Common myeloid progenitor, CD34-positive (primary cell): ENCODE measurements at places on chromosomes 5 and 9.

GRCh38 chr5:41908374-41909079 lies 4.4 kb downstream of the RIMOC1 start:
- H3K4me3 ChIP-seq: no peak overlapping the region
- peaks cover 18% of the 10 kb centered on the region for H3K4me1 ChIP-seq
- no peak overlapping the region for H3K27ac ChIP-seq
- DNase-seq: no peak
- no peaks in the 10 kb centered on the region for H3K27me3 ChIP-seq
- H3K36me3 ChIP-seq: peaks cover 50% of the 10 kb centered on the region

- H3K36me3 ChIP-seq: no peaks in the 10 kb centered on the region
- no peak for DNase-seq
- H3K4me1 ChIP-seq: no peaks in the 10 kb centered on the region
- H3K27ac ChIP-seq: no peak overlapping the region
Observed at GRCh38 chr5:161085056-161085455, 233.0 kb upstream of the ATP10B start.

GRCh38 chr5:163916376-163916775 lies 411.0 kb downstream of the MAT2B start:
- H3K27ac ChIP-seq: peak overlapping the region; percentile 13
- H3K36me3 ChIP-seq: no peaks in the 10 kb centered on the region
- DNase-seq: peak; percentile 91

DNA sequence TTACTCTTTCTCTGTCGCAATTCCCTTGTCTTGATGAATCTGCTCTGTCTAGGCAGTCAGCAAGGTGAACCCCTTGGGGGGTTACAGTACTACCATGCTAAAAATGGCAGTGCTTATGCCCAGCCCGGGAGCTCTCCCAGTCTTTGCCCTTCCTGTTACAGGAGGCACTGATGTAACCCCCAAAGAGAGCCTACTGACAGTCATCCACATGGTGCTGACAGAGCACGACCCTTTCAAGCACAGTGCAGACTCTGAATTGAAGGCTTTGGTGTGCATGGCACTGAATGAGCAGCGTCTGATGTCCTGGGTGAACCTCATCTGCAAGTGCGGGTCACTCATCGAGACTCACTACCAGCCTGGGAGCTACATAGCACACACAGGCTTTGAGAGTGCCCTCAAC lies 34.5 kb upstream of the SLC36A2 start:
- no peak for DNase-seq
- no peaks in the 10 kb centered on the region for H3K4me1 ChIP-seq
- H3K4me3 ChIP-seq: no peak overlapping the region
- no peaks in the 10 kb centered on the region for H3K36me3 ChIP-seq
- H3K27me3 ChIP-seq: peaks cover 2% of the 10 kb centered on the region

- H3K4me3 ChIP-seq: no peak overlapping the region
- no peaks in the 10 kb centered on the region for H3K4me1 ChIP-seq
- H3K27me3 ChIP-seq: no peaks in the 10 kb centered on the region
- no peak overlapping the region for H3K27ac ChIP-seq
- DNase-seq: peak; percentile 48
- H3K36me3 ChIP-seq: no peaks in the 10 kb centered on the region
Observed at GRCh38 chr5:149837680-149838269, 106.8 kb downstream of the PDE6A start.

- DNase-seq: no peak
- H3K4me3 ChIP-seq: no peak overlapping the region
- no peak overlapping the region for H3K27ac ChIP-seq
- no peaks in the 10 kb centered on the region for H3K36me3 ChIP-seq
Observed at GRCh38 chr9:2662496-2662895, 40.9 kb downstream of the VLDLR start.

GRCh38 chr9:1198085-1198484 lies 147.9 kb downstream of the DMRT2 start:
- no peaks in the 10 kb centered on the region for H3K4me1 ChIP-seq
- H3K36me3 ChIP-seq: no peaks in the 10 kb centered on the region
- H3K27me3 ChIP-seq: no peaks in the 10 kb centered on the region

- no peak for DNase-seq
- no peak overlapping the region for H3K27ac ChIP-seq
- no peaks in the 10 kb centered on the region for H3K4me1 ChIP-seq
- H3K36me3 ChIP-seq: no peaks in the 10 kb centered on the region
- no peak overlapping the region for H3K4me3 ChIP-seq
Observed at GRCh38 chr5:73151766-73152410, 21.1 kb upstream of the TMEM174 start.

GRCh38 chr5:135894789-135895188 lies 852 bp downstream of the IL9 start:
- no peak overlapping the region for H3K27ac ChIP-seq
- peaks cover 16% of the 10 kb centered on the region for H3K27me3 ChIP-seq
- no peak for DNase-seq
- H3K4me1 ChIP-seq: no peaks in the 10 kb centered on the region

DNA sequence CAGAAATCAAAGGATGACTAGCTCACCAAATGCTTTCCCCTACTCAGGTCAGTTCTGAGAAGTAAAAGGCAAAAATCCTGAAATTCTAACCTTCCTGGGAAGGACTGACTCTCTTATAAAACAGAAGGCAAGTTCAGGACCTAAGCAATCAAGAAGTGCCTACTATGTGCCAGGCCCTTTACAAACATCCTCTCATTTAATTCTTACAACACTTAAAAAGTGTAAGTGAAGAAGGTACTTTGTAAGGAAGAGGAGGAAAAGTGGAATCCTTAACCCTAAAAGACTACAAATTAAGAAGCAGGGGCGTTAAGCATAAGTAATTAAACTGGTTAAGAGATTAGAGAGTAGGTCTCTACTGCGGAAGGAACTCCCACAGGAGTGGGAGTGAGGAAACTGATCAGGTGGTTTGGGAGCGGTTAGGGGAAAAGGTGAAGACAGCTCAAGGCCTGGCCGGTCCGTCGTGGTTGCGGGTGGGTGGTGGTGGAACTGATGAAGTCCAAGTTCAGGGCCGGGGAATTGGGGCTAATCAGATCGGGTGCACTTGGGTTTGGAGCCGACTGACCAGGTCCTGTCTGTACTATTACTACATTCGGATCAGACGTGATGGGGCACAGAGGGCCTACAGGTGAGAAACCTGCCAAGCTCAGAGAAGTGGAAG lies 839 bp downstream of the MED27 start:
- peaks cover 21% of the 10 kb centered on the region for H3K36me3 ChIP-seq
- no peaks in the 10 kb centered on the region for H3K27me3 ChIP-seq
- H3K27ac ChIP-seq: peak overlapping the region; percentile 67

DNA sequence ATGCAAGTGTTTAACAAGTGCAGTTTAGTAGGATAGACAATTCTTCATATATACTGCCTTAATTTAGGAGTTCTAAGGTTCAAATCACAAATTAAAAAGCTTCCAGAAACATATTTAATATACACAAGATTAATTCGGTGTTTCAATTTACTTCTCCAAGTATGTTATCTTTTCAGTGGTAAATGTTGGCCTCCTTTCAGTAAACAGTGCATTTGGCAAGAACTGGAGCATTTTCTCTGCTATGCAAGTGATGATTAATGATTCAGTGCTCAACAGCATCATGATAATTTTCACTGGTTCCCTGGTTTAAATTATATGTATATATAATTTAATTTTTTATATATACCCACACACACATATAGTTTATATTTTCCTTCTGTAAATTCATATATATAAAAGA lies 541.7 kb downstream of the EFNA5 start:
- no peak for DNase-seq
- no peak overlapping the region for H3K27ac ChIP-seq
- no peaks in the 10 kb centered on the region for H3K4me1 ChIP-seq

GRCh38 chr9:134670042-134670525 lies 28.5 kb downstream of the COL5A1 start:
- H3K4me3 ChIP-seq: no peak overlapping the region
- no peaks in the 10 kb centered on the region for H3K27me3 ChIP-seq
- DNase-seq: no peak
- no peaks in the 10 kb centered on the region for H3K36me3 ChIP-seq

- no peak for DNase-seq
- H3K4me1 ChIP-seq: no peaks in the 10 kb centered on the region
- H3K36me3 ChIP-seq: no peaks in the 10 kb centered on the region
- no peak overlapping the region for H3K27ac ChIP-seq
Observed at GRCh38 chr9:134629586-134630392, 11.8 kb upstream of the COL5A1 start.

DNA sequence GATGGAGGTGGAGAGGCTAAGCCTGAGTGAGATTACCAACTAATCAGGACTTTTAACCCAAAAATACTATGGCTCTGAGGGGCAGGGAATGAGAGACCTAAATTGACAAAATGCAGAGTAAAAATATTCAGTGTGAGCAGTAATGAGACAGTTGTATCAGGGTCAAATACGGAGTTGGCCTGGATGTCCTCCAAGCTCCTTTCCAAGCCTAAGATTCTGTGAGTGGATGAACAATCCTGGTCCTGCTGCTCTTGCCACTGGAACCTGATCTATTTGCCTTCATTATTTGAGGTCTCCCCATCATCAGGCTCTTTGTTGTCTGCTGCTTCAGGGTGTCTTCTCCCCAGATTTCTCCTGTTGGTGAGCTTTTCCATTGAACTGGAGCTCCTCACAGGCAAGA lies 1.1 kb downstream of the PDCD1LG2 start:
- no peak overlapping the region for H3K4me3 ChIP-seq
- peaks cover 15% of the 10 kb centered on the region for H3K4me1 ChIP-seq
- no peaks in the 10 kb centered on the region for H3K36me3 ChIP-seq
- H3K27ac ChIP-seq: no peak overlapping the region
- DNase-seq: no peak
- no peaks in the 10 kb centered on the region for H3K27me3 ChIP-seq

DNA sequence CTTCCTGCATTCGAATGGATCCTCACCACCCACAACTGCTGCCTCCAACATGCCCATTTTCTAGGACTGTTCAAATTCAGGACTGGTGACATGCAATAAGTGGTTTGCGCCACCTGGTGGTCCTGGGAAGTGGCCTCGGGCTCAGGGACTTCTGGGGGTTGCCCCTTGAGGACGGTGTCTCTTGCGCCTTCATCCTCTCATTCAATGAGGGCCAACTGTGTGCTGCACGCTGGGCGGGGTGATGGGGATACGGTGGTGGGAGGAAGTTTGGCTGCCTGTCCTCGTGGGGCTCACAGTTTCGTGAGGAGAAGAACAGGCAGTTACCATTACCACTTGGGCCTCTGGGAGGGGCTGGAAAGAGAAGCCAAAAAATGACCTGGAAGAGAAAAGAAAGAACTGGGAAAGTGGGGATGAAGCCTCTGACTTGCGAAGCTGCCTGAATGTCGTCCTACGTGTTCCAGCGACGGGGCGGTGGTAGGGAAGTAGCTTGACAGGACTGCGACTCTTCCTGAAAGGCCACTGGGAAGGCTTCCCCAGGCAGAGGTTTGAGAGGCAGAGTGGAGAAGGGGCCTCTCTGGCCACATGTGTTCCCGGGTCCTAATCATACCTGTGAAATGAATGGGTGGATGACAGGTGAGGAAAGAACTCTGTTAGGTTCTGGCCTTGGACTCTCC lies 49.0 kb downstream of the PSD2 start:
- peaks cover 8% of the 10 kb centered on the region for H3K4me1 ChIP-seq
- no peak overlapping the region for H3K4me3 ChIP-seq
- no peaks in the 10 kb centered on the region for H3K27me3 ChIP-seq
- H3K36me3 ChIP-seq: no peaks in the 10 kb centered on the region
